ENCODE measurements at places on chromosomes 16 and 17.
A peak's percentile ranks its signal among the peaks of the same experiment; 100 is the strongest.

GRCh38 chr17:32483451-32484019, 3.3 kb upstream of the CDK5R1 start:
- peak; percentile 69 for DNase-seq

DNA sequence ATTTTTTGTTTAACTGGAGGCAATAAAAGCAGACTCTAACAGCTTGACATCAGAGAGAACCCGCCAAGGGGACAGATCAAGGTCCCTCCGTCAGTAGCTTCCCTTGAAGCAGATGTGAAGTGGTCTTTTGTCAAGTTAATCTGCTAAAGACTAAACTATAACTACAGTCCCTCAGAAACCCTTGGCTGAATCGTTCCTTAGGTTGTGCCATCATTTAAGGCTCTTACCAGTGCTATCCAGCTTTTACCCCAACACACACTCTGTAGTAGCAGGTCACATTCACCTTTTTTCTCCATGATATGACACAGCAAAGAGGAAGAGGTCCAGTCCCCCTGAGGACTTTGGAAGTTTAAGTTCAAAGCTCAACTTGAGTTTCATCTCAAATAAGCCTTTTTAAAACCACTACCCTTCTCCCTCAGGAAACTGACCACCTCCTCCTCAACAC, 49.7 kb downstream of the ERN1 start:
- DNase-seq, result no peak

DNA sequence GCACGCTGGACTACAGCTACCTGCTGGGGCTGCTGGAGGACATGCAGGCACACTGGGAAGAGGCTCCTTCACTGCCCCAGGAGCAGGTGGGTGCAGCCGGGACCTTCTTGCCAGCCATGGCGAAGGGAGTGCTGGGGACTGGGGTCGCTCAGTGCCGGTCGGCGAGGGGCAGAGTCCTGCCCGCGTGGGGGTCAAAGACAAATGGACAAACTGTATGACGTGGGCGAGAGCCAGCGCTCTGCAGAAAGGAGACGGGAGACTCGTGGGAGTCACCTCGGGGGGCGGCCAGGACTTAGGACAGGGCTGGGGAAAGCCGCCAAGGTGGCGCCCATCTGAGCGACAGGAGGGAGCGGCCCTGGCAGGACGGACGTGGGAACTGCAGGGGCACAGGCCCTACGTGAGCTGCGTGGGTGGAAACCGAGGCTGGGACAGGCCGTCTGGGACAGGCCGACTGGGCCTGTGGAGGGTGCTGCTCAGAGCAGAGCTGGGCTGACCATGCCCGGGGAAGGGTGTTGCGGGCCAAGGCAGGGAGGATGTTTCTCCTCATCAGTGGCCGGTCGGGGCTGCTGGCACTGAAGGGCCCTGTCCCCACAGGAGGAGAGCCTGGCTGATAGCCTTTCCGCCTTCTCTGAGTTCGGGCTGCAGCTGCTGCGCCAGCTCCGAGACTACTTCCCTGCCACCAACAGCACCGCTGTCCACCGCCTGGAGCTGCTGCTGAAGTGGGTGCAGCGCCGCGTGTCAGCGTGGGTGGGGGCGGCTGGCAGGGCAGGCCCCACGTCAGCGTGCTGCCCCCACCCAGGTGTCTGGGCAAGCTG, 8.0 kb downstream of the TSR3 start:
- no peak for DNase-seq

DNA sequence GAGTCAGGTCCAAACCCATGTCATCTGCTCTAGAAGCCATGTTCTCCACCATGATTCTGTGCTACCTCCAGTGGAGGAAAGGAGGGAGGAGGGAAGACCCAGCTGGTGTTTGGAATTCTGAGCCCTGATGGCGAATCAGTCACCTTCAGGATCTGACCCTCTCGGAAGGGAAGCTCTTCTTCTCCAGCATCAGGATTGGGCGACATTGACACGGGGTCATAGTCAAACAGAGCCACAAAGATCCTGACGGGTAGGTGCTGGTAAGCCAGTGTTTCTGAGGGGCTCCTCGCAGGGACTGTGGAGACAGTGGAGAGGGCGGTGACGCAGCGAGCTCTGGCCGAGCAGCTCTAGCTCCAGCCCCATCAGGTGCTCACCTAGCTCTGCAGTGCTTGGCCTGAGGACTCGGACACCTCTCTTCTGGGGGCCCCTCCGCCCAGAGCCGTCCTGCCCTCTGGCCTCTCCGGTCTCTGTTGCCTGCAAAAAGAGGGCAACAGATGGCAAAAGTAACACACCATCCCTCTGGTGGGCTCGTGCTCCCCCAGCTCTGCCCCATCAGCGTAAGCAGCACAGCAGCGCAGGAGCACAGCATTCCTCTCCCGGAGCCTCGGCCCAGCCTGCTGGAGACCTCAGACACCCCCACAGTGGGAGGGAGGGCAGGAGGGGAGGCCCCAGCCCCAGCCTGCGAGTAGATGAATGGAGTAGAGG, 21.0 kb downstream of the TSPOAP1 start:
- DNase-seq, result no peak

GRCh38 chr17:29731589-29731929, 108.8 kb upstream of the CORO6 start:
- no peak for DNase-seq

DNA sequence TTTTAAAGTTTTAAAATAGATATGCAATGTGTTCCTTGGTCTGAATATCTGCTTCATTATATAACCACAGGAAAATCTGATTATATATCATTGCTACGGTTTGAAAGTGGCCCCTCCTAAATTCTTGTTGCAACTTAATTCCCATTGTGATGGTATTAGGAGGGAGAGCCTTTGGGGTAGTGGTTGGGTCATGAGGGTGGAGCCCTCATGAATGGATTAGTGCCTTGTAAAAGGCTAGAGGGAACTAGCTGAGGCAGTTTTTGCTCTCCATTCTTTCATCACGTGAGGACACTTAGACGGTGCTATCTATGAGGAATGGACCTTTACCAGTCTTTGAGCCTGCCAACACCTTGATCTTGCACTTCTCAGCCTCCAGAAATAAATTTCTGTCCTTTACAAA, 7.6 kb downstream of the ABCA6 start:
- DNase-seq, result no peak

GRCh38 chr16:12737563-12737962, 66.1 kb downstream of the CPPED1 start:
- DNase-seq, result no peak

DNA sequence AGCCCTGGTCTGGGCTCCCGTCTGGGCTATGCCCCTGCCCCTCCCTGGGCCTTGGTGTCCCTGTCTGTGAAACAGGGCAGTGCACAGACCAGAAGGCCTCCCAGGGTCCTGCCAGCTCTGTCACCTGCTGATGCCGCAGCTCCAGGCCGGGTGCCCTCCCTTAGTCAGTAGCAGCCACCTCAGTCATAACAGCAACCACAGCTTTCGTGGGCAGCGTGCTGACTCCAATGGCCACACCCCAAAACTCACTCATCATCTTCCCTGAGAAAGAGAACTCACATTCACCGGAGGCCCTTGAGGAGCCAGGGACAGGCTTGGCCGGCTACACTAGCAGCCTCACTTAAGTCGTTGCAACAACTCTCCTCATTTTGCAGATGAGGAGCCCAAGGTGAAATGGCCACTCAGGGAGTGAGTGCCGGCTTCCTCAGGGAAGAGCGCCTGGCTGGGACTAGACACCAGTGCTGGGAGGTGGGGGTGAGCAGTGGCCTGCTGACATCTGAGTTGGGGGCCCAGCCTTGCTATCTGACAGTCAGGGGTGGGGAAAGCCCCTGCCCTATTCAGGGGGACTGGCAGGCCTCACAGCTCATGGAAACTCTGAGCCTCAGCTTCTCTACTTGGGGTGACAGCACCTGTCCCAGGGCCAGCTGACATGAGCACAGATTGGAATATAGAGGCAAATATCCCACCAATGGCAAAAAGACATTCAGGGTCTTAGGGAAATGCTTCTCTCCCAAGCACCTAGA, 22.6 kb downstream of the SLC5A10 start:
- no peak for DNase-seq

- no peak for DNase-seq
Measured at GRCh38 chr17:28426081-28426519, 20.1 kb upstream of the SLC46A1 start.

DNA sequence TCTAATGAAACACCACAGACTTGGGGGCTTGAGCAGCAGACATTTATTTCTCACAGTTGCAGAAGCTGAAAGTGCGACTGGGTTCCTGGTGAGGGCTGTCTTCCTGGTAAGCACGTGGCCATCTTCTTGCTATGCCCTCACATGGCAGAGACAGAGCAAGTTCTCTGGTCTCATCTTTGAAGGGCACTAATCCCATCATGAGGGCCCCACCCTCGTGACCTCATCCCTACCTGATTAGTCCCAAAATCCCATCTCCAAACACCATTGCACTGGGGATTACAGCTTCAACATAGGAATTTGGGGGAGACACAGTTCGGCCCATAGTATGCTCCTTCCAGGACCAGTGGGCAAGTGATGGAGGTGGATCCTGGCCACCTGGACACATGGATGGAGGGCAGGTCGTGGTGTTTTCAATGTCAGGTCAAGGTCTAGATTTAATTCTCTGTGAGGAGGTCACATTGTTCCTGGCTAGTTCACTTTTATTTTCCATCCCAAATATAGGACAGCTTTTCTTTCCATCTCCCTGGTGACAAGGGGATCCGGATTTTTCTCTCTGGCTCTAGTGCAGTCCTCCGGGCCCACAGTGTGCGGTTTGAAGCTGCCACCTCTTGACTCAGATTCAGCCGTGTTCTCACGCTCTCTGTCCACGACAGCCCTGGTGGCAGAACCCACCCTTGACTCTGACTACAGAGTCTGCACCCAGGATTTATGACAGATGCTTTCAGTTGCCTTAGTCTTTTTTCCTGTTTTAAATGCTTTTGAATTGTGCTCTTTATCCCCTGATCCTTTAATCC, 160.5 kb upstream of the NOL11 start:
- DNase-seq, result no peak

- DNase-seq, result no peak
Measured at GRCh38 chr16:57664662-57665025, 3.5 kb upstream of the ADGRG3 start.

DNA sequence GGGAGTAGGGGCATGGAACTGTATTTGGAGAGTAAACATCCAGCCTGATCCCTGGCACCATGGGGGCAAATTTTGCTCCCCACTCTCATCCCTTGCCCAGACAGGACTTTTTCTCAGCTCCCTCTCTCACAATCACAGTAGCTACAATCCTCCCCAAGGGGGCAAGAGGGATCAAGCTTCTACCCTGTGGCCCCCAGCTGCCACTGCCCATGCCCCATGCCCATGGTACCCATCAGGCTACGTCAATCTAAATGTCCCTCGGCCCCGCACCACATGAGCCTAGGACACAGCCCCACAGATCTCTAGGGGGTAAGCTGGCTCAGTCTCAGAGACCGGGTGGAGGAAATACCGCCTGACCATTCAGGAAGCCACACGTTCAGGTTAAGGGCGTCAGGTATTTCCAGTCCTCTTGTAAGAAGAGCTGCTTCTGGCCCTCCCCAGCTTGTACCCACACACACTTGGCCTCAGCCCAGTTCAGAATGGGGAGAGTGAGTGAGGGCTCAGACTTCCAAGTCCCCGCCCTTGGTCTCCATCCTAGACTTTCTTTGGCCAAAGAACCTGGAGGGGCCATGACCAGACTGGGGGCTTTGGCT, 1.8 kb downstream of the CACNB1 start:
- DNase-seq, result no peak

DNA sequence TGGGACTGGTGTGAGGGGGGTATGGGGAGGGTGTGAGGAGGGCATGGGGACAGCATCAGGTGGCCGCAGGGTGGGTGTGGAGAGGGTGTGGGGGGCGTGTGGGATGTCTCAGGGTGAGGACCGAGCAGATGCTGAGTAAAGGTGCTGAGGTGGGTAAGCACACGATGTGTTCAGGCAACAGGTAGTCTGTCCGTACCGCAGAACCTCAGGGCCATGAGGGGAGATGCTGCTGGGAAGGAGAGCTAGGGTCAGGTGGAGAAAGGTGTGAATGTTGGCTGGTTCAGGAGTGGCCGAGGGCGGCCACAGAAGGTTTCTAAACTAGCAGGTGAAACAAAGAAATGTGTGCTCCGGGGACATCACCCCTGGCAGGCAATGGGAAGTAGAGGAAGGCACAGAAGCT, 80.0 kb upstream of the CDH5 start:
- no peak for DNase-seq

All from foreskin melanocyte (primary cell).